ENCODE measurements at places on chromosomes 13 and 19.
A peak's percentile ranks its signal among the peaks of the same experiment; 100 is the strongest.

GRCh38 chr19:48674921-48675824 is 2.4 kb upstream of the NTN5 start:
- DNase-seq: peak; percentile 85

DNA sequence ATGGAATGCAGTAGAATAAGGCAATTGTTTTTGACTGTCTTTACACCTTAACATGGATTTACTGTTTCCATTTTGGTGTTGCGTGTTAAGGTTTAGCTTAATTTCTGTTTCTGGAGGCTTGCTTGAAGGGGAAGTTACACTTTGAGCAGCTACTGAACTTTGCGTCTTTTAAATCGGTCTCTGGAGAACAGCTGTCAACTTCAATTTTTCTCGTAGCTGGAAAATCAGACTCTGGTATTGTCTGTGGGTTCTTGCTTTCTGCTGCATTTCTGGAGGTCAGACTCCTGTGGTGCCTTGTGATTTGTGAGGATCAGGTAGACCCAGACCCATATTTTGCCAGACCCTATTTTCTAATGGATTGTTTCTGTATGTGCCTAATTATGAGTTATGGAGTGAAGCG is 146.7 kb downstream of the ATP8A2 start:
- no peak for DNase-seq

GRCh38 chr13:45335397-45336024 is 5.5 kb downstream of the TPT1 start:
- peak; percentile 22 for DNase-seq

- DNase-seq: peak; percentile 65
These were observed 557 bp downstream of the PSPC1 start for GRCh38 chr13:19782049-19782726.

DNA sequence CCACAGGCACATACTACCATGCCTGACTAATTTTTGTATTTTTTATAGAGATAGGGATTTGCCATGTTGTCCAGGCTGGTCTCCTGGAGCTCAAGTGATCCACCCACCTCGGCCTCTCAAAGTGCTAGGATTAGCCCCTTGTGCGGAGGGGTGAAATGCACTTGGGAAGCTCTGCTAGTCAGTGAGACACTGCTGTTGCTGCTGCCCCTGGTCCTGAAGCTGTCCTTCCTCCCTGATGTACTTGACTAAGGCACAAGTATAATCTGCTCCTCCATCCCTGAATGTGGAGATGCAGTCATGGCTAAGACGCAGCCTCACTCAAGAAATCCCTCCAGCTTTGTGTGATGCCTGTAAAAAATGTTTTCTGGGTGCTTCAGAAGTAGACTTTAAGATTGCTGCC is 124.5 kb downstream of the KCTD15 start:
- no peak for DNase-seq

- DNase-seq: no peak
These were observed 579.4 kb upstream of the SLITRK6 start for GRCh38 chr13:86378628-86379027.

- DNase-seq: no peak
These were observed 482.0 kb downstream of the UQCRFS1 start for GRCh38 chr19:28730791-28731512.

DNA sequence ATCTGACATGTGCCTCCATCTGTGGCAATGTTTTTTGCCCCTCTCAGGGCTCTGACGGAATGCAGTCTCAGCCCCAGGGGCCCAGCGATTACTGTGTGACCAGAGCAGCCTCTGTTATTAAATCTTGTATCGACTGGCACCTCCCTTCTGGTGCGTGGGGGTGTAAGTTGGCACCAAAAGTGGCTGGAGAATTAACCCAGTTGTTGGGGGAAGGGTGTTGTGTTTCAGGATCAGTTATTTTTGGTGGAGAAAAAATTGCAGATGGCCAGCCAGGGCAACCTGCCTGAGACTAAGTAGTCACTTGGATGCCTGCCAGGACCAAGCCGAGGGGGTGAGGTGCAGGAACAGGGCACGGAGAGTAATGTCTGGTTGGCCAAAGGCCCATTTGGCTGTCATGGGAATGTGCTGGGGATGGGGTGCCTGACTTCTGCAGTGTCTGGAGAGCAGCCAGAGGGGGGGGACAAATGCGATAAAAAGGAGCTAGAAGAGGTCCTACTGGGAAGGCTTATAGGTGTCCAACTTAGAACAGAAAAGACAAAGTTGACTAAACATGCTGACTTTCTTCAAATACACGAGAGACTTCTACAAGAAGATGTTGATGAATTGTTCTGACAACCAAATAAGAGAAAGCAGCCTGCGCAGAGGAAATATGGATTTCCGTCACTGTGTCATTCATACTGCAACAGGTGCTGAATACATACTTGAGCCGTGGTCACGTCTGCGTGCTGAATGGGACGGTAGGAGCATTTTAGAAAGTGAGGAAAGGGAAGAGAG is 69.8 kb downstream of the SIAH3 start:
- peak; percentile 21 for DNase-seq

DNA sequence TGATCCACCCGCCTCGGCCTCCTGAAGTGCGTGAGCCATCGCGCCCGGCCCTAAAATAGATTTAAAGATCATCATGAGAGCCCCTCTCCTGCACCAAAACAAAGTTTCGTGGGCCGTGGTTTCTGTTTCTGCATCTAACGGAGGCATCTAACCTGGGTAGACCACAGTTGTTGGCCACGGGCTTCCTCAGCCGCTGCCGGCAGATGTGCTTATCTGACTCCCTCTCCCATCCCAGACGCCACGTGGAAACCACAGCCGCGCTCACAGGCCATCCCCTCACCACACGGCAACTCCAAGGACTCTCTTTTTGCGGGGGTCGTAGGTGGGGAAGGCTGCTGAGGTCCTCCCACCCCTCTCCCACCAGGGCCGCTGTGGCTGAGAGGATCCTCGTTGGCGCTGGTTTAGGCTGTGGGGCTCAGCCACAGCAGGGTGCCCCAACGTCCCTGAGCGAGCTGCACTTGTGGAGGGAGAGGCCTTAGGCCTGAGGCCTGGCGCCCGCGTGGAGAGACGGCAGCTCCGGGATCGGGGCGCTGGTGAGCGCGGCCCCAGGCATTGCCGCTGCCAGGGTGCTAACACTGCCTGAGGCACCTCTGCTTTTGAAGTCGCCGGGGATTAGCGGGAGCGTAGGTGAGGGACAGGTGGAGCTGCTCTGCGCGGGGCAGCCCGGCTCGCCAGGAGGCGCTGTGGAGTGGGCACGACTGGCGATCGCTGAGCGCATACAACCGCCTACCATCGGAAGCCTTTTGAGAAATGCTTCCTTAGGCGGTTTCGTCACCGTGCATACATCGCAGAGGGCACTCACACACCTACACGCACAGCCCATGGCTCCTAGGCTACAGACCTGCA is 8.9 kb downstream of the ZSCAN1 start:
- no peak for DNase-seq

- DNase-seq: no peak
These were observed 17.2 kb downstream of the POLRMT start for GRCh38 chr19:616062-616700.

- no peak for DNase-seq
These were observed 1.1 kb downstream of the SHISA2 start for GRCh38 chr13:26050568-26051230.

GRCh38 chr13:44927968-44928367 is 61.3 kb downstream of the NUFIP1 start:
- DNase-seq: no peak

DNA sequence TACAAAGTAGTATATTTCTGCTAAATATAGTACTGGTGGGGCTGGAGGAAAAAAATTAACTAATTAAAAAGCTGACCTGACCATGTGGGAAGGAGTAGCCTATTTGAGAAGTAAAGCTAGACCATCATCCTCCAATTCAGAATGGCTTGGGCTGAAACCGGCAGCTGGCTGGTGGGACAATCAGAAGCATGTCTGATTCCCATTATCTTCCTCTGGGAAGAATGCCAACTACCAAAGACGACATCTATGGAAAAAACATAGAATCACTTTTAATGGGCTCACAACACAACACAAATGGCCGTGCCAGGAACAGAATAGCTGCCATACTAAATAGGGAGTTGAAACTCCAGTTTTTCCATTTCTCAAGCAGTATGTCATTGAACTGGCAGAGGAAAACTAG is 120.4 kb upstream of the FREM2 start:
- peak; percentile 6 for DNase-seq

Data from EH (cell line).